Omental fat pad (tissue), 4 donors: ENCODE measurements at places on chromosomes 2 and 18. TPM values are rescaled to one million over a fixed set of nuclear protein-coding genes. Genes with fewer than 3 reads are reported as not detected.

Gene SPR
- 24.3 TPM for total RNA-seq

Gene BMP10
- total RNA-seq = not detected

Gene CCDC141
- total RNA-seq = 11.2 TPM

Gene TXNL4A
- total RNA-seq = 18.0 TPM

Gene RSAD2
- 4.3 TPM for total RNA-seq

Gene CROCC2
- not detected for total RNA-seq

Gene SAG
- total RNA-seq = 0.09 TPM

Gene DSC2
- 10.9 TPM for total RNA-seq
